ENCODE measurements at places on chromosomes 6 and 20.

GRCh38 chr6:53058388-53059195 is 6.6 kb upstream of the FBXO9 start:
- no peak for DNase-seq

GRCh38 chr20:63409066-63409833 is 48.1 kb upstream of the CHRNA4 start:
- DNase-seq: no peak

GRCh38 chr6:131924881-131925474 is 26.2 kb downstream of the CCN2 start:
- no peak for DNase-seq

DNA sequence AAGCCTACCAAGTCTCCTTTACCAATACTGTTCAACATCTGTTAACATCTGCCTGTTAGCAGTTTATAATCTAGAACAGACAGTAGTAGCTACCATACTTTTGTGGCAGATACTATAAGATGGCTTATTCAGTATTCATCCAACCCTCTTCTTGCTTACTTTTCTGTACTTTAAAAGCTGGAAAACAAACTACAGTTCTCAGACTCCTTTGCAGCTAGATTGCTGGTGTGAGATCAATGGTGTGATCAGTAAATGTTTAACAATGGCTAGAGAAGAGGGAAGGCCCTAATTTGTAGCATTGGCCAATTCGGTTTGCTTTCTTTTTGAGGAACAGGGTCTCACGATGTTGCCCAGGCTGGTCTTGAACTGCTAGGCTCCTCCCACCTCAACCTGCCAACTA is 3.5 kb upstream of the REV3L start:
- DNase-seq: no peak

GRCh38 chr6:52534966-52535390 is 41.9 kb downstream of the TRAM2 start:
- DNase-seq: no peak

DNA sequence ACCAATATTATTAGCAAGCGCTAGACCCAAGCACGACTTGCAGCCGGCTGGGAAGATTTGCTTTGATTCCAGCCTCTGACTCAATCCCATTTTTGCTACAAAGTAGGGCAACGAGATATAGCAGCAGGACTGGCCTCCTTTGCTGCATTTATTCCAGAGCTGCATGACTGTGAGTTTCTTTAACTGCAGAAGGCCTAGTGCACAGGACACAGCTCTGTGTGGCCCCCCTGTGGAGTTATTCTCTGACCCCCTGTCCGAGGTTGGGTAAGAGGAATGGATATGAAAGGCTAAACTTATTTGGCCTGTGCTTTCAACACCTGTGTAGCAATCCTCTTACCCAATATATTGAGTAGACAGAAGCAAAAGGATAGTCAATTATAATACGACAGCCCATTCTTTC is 133.3 kb upstream of the SPTLC3 start:
- DNase-seq: no peak

DNA sequence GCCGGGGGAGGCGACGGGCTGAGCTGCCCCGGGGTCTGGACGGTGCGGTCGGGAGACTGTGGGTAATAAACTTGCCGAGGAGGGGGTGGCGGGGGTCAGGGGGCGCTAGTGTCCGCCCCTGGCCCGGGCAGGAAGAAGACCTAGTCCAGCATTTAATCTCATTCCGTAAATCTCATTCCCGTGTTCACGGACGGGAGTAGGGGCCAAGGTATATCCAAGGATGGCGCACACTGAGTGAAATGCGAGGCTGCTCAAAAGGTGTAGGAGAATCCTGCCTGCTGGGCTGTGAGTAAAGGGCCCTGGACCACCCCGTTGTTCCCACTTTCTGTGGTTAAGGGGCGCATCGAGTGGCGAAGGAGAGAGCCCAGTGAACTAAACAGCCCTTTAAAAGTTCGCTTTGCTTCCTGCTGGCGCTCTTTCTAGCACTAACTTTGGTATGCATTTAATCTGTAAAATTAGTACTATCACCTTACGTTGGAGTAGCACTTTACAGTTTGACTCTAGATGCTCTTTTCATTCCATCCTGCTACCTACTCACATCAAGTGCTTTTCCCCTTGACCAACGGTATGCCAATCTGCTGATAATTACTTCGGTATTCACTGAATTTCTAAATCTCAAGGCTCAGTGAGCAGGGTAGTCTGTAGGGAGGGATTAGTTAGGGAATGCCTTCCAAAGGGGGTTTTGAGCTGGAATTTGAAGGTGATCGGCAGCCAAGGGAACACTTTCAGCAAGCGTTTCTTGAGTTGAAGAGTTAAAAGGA is 730 bp downstream of the PARD6B start:
- DNase-seq: no peak

GRCh38 chr6:30071081-30071818 is 4.3 kb downstream of the PPP1R11 start:
- no peak for DNase-seq
